WTC11 (cell line): ENCODE measurements at places on chromosomes 4 and X.

GRCh38 chr4:182795446-182796238, 121.5 kb downstream of the DCTD start:
- DNase-seq: no peak

GRCh38 chrX:148416142-148416541, 84.3 kb upstream of the AFF2 start:
- no peak for DNase-seq

DNA sequence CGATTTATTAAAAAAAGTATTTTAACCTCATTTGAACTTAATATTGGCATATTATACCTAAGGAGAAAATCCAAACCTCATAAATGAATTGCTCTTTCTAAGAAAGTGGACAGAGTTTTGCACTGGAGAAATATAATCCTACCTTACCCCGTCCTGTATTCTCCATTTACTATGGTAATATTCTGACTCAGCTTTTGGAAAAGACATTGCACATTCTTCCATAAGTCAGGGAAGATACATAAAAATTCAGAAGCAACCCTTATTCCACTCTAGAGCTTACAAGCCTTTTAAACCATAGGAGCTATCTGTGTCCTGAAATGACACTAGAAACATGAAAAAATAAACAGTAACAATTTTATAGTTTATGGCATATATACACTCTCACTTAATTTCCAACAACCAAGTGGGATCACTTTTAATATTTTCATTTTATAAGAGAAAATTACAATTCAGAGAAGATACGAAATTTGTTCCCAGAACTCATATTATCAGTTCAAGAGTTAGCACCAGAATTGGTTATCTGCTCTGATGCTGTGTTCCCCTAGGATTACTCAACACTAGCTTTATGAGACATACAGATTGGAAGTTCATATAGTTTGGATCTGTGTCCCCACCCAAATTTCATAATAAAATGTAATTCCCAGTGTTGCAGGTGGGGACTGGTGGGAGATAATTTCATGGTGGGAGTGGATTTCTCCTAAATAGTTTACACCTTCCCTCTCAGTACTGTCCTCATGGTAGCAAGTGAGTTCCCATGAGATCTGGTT, 359.4 kb downstream of the ARAP2 start:
- no peak for DNase-seq

- no peak for DNase-seq
These were observed 38.6 kb downstream of the MXRA5 start for GRCh38 chrX:3307881-3308280.

GRCh38 chrX:38233891-38234667, 13.4 kb upstream of the SRPX start:
- no peak for DNase-seq

- peak; percentile 71 for DNase-seq
These were observed 739 bp downstream of the SLC49A3 start for GRCh38 chr4:687971-688853.

- DNase-seq: no peak
These were observed 97.3 kb upstream of the ATP6AP2 start for GRCh38 chrX:40483502-40483901.

DNA sequence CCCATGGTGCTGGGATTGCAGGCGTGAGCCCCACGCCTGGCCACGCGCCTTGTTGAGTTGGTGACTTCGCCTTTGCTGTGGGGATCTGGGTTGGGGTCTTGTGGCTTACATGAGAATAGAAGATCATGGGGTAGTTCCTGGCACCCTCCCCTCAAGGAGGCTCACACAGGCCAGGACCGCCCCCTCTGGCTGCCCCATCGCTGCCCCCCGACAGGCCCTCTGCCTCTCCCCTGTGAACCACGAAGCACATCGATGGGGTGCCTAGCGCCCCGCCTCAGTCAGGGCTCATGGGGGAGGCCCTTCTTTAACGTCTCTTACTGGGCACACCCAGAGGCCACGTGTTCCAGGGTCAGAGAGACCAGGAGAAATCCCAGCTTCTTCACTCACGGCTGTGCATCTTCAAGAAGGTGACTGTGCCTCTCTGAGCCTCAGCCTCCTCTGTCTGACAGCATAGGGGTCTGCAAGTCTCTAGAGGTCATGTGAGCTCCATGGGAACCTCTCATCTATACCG, 23.6 kb upstream of the SPON2 start:
- peak; percentile 5 for DNase-seq

DNA sequence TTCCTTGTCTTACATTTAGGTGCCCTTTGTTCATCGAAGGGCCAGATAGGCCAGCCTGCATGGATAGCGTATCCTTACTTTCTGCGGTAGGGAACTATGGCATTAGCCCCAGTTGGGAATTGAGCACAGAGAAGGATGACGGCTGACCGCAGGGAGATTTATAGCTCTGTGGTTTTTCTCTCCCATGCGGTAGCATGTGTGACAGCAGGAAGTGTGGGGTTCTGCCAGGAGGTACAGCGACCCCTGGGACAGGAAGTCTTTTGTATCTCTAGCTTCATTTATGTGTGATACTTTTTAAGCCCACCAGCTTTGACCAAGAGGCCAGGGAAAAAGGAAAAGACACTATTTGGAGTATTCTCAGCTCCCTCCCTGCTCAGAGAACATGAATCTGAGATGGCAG, 33.1 kb downstream of the GAB3 start:
- no peak for DNase-seq

GRCh38 chrX:150870487-150871340, 27.8 kb downstream of the CD99L2 start:
- no peak for DNase-seq

DNA sequence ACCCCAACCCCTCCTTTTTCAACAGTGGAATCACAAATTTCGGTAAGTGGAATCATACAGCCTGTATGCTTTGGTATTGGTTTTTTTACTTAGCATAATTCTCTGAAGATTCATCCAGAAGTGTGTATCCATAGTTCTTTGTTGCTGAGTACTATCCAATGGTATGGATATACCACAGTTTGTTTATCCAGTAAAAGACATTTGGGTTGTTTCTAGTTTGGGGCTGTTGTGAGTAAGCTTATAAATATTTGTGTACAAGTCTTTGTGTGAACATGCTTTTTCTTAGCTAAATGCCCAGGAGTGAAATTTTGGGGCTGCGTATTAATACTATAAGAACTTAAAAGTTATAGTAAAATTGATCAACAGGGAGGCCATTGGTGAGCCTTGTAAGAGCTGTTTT, 57.5 kb upstream of the GC start:
- no peak for DNase-seq

DNA sequence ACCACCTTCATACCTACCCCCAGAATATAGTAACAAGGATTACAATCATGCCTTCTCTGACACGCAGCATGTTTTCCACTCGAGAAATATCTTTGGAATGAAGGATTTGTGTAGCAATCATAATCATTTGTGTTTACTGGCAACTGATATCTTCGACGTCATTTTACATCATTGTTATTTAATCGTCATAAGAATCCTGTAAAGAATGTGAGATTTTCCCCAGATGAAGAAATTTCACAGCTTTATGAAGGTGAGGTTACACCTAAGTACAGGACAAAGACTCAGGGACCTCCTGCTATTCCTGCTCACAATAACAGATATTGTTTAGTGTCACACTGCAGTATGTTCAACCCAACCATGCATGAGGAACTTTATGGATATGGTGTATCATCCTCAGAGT, 198.2 kb upstream of the LDB2 start:
- DNase-seq: no peak

DNA sequence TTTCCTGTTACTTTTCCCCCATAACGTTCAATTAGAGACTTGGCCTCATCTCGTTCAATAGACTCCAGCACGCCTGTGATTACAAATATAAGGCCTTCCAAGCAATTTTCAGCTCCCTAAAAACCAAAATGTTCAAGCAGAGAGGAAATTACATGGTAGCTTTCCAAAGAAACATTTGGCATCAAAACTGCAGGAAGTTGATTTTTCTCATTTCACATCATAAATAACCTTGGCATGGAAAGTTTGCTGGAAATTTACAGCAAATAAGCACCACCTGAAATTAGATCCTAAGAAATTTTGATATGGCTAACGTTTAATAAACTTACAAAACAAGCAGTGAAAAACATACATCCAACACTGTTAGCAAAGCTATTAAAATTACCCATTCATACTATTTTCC, 53.3 kb downstream of the RFC1 start:
- no peak for DNase-seq

- no peak for DNase-seq
These were observed 69.8 kb upstream of the SMARCA5 start for GRCh38 chr4:143443728-143444127.

- DNase-seq: no peak
These were observed 81.4 kb downstream of the PTPN13 start for GRCh38 chr4:86675548-86675947.

- DNase-seq: no peak
These were observed 143.1 kb downstream of the C4orf33 start for GRCh38 chr4:129239088-129239487.

GRCh38 chrX:63530654-63531053, 179.5 kb upstream of the SPIN4 start:
- no peak for DNase-seq

- no peak for DNase-seq
These were observed 4.3 kb upstream of the SH3BP2 start for GRCh38 chr4:2788532-2789103.

DNA sequence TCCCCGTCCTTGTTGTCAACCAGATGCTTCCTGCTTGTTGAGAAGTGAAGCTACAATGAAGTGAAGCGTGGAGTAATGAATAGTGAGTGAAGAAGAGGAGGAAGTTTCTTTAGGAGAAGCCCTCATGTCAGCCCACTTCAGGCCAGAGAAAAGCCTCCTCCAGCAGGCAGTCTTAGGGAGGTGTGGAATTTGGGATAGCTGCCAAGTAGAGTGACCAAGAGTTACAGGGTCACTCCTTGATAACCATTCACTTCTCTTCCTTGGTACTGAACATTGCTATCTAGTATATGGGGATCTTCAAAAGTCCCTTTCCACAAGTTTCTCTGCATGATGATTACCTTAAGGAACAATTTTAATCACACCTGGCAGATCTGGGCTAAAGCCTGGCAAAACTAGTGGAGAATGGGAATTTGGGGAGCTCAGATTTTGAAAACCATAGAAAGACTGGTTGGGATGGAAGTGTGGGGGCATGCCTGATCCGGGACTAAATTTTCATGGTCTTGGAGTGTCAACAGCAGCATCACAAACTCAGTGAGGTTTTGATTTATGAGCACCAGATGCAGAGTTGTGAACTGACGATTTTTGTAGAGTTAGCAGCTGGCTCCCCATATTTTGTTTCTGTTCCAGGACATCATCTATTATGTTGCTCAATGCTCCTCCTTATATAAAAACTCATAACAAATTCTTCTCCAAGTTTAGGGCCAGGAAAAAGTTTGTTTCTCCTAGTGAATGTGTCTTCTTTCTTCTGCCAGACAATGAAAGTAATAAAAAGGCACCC, 53.1 kb downstream of the IGSF1 start:
- DNase-seq: no peak

GRCh38 chr4:185654965-185655554, 119.8 kb upstream of the PDLIM3 start:
- no peak for DNase-seq

DNA sequence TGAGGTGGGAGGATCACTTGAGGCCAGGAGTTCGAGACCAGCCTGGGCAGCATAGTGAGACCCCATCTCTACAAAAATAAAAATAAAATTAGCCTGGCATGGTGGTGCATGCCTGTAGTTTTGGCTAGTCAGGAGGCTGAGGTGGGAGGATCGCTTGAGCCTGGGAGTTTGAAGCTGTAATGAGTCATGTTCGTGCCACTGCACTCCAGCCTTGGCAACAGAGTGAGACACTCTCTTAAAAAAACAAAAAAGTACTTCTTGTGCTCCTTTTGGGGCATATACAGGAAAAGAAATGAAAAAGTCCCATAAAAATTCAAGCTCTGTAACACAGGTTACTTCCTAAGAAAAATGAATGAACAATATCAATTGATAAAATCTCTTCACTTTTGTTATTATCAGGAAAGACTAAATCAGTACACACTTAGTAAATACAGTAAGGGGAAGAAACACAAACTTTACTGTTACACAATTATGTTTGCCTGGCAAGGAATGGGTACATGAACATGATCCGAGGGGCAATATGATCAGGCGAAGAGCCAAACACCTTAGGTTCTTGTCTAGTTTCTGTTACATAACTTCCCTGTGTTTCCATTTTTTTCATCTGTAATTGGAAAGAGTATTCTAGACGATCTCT, 46.9 kb downstream of the CCDC158 start:
- no peak for DNase-seq

GRCh38 chrX:121151293-121151692, 103.9 kb downstream of the GLUD2 start:
- DNase-seq: no peak

- DNase-seq: no peak
These were observed 15.6 kb upstream of the LAP3 start for GRCh38 chr4:17561195-17561909.

- no peak for DNase-seq
These were observed 35.0 kb upstream of the SLC4A4 start for GRCh38 chr4:71303850-71304249.

GRCh38 chrX:149987613-149988012, 49.3 kb upstream of the EOLA2 start:
- DNase-seq: no peak

DNA sequence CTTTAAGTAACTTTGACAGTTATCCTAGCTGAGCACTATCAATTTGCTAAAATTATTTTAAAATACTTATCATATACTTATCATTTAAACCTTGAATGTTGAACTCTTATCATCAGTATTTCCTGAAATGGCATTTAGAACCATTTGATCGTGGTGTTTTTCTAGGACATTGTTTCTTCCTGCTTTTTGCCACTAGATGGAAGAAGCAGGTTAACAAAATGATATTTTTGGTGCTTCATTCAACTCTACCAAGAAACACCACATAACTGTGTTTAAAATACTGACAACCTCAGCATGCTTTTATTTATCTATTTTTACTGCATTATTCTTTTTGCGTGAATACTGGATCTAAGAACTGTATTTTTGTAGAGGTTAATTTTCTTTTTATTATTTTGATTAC, 44.6 kb downstream of the C4orf33 start:
- DNase-seq: no peak

DNA sequence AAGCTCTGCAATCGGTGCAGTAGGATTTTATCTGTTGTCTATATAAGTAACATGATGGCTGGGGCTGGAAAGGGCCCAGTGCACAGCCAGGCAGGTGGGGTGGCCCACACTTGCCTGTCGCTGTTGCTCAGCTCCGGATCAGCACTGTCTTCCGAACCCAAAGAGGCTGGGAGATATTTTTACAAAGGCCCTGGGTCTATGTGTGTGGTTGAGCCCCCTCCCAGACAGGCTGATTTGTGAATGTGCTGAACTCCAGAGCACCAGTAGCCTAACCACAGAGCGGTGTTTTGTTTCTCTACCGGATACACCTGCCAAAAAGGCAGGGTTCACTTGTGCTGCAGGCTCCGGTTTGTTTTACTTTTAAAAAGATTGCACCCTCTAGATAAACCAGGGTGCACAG, 33.5 kb upstream of the CHRNA9 start:
- no peak for DNase-seq

GRCh38 chrX:39740078-39740477, 357.7 kb downstream of the BCOR start:
- no peak for DNase-seq
